ENCODE measurements at places on chromosomes 6 and 20. TPM values are rescaled to one million over a fixed set of nuclear protein-coding genes. Genes with fewer than 3 reads are reported as not detected.

DNA sequence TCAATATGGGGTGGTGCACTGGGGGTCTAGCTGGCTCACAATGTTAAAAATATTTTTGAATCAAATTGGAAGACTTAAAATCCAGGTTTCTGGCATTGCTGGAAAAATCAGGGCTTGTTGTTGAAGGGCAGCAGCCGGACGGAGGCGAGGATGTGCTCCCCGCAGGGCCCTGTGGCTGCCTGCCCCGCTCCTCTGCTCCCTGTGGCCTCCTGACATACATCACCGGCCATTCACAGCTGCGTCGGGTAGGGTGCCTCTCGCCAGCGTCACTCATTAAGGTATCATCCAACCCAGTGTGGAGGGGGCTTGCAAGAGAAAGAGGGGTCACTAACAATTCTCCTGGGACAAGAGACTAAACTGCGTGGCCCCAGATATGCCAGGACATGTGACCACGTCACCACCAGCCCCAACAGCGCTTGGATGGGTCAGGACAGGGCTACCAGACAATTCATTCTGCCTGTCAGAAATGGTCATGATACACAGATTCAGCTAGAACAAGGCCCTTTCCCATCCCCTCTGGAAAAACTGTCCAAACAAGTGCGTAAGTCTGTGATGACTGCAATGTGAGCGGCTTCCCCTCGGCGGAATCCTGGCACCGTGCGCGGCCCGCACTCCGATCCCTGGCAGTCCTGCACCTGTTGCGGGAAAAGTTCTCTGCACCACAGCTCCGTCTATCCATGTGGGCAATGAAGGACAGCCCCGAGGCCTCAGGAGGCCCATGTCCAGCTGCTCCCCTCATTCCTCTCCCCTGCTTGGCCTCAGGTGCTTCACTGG lies 12.0 kb downstream of the GATA5 start:
- DNase-seq, result no peak

DNA sequence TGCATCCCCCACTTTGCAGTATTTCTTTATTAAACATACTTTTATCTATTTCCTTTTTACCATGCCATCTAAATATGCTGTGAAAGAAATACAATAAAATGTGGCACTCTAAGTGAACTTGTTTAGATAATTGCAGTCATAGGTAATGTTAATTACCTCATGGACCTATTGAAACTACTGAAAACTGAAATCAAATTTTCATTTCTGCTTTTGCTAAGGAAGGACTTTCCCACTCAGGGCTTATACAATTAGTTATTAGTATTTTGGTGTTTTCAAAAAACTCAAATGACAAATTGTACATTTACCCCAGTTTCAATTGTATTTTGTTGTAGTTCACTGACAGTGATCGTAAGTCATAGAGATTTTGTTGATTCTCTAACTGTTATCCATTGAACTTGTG lies 88.4 kb downstream of the ID4 start:
- no peak for DNase-seq

- peak; percentile 76 for DNase-seq
Measured at GRCh38 chr6:16759646-16760515, 1.4 kb downstream of the ATXN1 start.

DNA sequence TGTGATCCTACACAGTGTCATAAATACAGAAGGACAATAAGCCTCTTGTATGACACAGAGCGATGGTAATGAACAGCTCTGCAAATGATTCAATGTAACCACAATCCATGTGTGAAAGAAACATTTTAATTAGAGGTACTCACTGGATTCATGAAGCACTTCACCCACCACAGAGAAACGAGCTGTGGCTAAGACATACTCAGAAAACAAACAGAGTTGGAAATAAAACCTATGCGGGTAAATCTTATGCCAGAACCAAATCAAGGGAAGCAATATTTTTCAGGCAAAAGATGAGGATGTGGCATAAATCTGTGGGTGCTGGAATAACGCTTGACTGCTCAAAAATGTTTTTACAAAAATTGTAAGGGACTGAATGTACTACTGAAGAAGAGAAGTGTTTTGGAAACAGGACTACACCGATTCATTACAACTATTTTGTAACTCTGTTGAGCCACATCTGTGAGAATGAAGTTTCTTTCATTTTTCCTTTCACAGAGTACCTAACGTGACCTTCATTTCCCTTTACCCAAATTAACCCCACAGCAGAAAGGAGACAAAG lies 112.1 kb downstream of the WDR27 start:
- peak; percentile 63 for DNase-seq

DNA sequence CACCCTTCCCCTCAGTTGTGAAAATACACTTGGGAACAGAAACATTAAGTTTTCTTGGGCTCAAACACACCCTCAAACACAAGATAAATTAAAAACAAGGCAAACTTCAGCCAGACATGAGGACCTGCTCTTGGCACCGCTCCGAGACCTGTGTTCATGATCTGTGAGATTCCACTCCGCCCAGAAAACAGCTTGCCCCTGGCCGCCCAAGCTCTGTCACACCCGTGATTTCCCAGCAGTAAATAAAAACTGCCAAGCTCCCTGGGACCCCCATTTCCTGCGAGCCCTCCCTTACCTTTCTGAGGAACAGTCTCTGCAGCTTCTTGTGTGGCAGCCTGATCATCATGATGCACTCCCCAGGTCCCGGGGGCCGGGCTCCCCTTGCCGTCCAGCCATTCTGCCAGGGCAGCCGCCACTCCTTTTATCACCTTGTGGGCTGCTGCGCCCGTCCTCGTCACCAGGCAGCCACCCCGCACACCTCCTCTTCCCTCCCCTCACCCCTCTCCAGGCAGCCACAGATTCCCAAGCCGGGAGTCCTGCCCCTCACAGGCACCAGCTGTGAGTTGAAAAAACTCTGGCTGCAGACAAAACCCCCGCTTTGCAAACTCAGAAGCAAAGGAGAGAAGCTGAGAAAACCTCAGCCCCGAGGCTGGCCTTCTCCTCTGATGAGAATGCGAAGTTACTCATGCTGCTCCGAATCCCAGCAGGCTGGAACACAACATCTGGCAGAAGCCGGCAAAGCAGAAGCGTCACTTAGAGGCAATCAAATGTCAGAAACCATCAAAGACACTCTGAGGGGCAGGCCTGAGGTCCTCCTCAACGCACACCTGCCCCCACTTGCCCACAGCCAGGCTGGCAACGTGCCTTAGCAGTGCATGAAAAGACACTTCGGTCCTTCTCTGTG lies 130.4 kb upstream of the RPS6KA2 start:
- no peak for DNase-seq

- DNase-seq, result peak; percentile 62
Measured at GRCh38 chr6:1916334-1917070, 306.8 kb downstream of the FOXC1 start.

- DNase-seq, result no peak
Measured at GRCh38 chr6:72936766-72937559, 288.3 kb downstream of the KHDC1L start.

DNA sequence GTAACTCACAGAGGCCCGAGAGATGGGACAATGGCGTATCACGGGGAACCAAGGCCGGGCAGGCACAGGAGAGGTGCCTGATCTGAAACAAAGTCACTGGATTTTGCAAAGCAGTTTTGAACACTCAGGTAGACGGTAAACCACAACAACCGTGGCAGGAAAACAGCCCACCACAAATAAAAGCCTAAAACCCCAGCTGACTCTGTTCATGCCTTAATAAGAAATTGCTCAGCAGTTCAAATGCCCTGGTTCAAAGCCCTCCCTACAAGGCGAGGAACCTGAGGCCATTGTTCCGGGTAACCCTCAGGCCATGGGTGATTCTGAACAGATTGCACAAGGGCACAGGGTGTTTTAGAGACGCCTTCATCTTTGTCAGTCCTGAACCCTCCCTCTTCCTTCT lies 114.2 kb downstream of the MAP3K7 start:
- no peak for DNase-seq

GRCh38 chr20:57847104-57847503 lies 137.3 kb upstream of the PMEPA1 start:
- DNase-seq, result no peak

- no peak for DNase-seq
Measured at GRCh38 chr6:134278000-134278399, 39.9 kb downstream of the SGK1 start.

DNA sequence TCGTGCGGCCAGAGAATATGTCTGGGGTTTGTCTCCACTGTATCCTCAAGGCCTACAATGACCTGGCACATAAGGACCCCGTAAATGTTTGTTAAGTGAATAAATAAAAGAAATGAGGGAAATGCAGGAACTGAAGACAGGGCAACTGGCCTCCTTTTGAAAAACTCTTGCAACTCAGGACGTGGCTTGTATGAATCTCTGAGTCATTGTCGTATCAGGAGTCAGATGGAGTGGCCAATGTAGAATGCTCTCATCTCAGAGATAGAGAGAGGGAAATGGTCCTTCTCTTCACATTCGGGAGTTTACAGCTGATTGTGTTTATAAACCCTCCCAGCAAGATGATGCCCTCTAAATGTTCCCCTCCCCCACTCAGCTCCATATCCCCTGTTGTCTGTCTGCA lies 57.1 kb downstream of the UST start:
- DNase-seq, result peak; percentile 43

SLC24A3 gene
- total RNA-seq, result not detected

TBXT gene
- not detected for total RNA-seq

NPEPL1 gene
- 0.13 TPM for total RNA-seq
